AG10803 (cell line): ENCODE measurements at places on chromosomes 12 and 14.

- DNase-seq = no peak
Measured at GRCh38 chr14:94462219-94462551, 9.6 kb upstream of the SERPINA11 start.

GRCh38 chr12:104275689-104276088 lies 27.9 kb upstream of the EID3 start:
- DNase-seq = no peak

- DNase-seq = no peak
Measured at GRCh38 chr14:58238252-58239243, 6.1 kb upstream of the PSMA3 start.

- DNase-seq = peak; percentile 23
Measured at GRCh38 chr12:78555802-78556201, 308.8 kb upstream of the SYT1 start.

DNA sequence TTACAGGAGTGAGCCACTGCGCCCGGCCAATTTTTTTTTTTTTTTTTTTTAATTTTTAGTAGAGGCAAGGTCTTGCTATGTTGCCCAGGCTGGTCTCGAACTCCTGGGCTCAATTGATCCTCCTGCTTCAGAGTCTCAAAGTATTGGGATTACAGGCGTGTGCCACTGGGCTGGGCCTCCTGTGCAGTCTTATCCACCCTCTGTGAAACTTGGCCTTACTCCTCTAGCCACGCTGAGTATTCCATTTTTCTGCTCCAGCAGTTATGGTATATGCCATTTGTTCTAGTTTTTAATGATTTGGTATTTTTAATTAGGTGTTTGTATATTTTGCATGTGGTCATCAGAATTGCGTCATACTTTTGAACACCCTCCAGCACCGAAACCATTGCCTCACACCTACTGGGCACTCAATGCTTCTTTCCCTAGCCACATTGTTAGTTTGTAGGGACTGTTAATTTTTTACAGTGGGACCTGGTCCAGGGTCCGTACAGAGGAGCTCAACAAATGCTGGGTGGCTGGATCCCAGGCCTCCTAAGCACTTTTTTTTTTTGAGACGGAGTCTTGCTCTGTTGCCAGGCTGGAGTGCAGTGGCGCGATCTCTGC lies 11.4 kb downstream of the RIOX1 start:
- DNase-seq = peak; percentile 25

DNA sequence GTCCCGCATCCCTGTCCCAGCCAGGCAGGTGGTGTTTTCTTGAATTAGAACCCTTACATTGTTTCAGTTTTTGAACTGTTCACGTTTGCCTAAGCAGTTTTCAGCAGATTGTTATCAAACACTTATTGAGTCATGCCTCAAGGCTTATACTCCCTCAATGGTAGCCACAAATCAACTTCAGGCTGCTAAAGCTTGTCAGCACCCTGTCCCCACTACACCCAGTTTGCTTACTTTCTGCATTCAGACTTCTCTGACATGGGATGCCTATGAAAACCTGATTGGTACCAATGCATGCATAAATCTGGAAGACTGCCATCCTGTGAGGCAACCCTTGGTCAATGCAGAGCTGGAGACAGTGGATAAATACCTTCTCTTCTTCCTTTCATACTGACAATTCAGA lies 225.4 kb downstream of the BTG1 start:
- DNase-seq = peak; percentile 53

- no peak for DNase-seq
Measured at GRCh38 chr12:52323416-52324152, 2.4 kb upstream of the KRT83 start.

DNA sequence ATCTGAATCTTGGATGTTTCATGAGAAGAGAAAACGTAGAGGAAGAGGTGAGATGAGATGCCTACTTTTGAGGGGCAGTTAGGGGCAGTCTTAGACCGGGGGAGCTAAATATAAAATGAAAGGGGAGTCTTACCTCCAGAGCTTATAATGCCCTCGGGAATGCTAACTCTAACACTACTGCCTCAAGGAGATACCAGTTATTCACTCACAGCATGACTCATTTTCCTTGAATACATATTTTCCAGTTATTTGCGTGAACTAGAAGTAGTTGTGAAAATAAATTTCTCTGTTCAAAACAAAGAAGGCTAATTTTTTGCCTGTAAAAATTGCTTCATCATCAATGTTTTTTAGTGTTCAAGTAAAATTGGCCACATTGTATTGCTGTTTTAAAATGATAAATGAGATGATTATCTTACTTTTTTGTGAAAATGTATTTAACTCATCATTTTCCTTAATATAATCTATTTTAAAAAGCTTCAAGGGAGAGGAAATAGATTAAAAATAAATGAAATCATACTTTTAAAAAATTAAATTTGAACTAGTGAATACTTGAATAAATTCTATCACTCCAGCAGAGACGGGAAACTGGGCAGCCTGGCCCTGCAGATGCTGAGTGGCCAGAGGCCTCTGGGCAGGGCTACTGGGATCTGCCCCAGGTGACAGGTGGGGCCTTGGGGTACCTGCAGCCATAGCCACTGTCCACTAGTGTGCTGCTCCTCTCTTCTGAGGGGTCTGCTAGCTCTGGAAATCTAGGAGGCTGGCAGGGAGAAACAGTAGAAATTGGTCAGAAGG lies 339.3 kb downstream of the EGLN3 start:
- DNase-seq = peak; percentile 24

GRCh38 chr12:5908251-5908650 lies 36.8 kb downstream of the ANO2 start:
- no peak for DNase-seq

GRCh38 chr14:75406856-75407255 lies 21.0 kb upstream of the JDP2 start:
- no peak for DNase-seq

DNA sequence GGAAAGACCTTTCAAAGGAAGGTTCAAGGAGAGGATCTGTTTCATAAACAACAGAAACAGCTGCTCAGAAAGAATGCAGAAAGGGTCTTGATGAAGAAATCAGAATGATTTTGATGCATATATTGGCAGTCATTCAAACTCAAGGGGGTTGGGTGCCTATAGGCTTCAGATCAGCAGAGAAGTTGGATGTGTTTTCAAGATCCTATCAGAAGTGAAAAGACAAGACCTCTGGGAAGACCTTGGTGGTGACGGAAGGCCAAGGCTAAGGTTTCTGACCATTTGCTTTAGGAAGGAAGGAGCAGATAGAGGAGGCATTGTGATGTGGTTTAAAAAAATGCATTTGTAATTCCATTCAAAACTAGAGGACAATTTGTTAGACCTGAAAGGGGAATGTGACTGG lies 15.2 kb upstream of the PTPRB start:
- DNase-seq = no peak

GRCh38 chr12:122190842-122191668 lies 8.1 kb downstream of the LRRC43 start:
- peak; percentile 40 for DNase-seq

- no peak for DNase-seq
Measured at GRCh38 chr14:64409126-64409920, 21.2 kb downstream of the MTHFD1 start.

DNA sequence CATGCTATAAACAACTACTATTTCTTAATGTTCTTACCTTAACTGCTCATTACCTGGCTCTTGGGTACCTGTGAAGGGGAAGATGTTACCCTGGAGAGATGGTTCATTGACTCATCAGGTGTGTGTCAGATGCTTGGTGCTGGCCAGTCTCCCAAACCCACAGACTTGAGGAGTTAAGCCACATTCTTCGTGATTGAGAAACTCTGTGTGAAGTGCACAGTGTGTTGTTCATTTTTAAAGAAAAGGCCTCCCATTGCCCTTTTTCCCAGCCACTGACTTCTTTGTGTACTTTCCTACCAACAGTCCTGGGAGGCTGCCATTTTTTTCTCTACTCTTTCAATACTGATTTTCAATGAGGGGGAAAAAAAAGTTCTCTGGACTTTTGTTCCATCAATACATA lies 3.2 kb downstream of the MGST1 start:
- DNase-seq = peak; percentile 96

- DNase-seq = no peak
Measured at GRCh38 chr12:26948309-26948708, 10.0 kb downstream of the FGFR1OP2 start.

DNA sequence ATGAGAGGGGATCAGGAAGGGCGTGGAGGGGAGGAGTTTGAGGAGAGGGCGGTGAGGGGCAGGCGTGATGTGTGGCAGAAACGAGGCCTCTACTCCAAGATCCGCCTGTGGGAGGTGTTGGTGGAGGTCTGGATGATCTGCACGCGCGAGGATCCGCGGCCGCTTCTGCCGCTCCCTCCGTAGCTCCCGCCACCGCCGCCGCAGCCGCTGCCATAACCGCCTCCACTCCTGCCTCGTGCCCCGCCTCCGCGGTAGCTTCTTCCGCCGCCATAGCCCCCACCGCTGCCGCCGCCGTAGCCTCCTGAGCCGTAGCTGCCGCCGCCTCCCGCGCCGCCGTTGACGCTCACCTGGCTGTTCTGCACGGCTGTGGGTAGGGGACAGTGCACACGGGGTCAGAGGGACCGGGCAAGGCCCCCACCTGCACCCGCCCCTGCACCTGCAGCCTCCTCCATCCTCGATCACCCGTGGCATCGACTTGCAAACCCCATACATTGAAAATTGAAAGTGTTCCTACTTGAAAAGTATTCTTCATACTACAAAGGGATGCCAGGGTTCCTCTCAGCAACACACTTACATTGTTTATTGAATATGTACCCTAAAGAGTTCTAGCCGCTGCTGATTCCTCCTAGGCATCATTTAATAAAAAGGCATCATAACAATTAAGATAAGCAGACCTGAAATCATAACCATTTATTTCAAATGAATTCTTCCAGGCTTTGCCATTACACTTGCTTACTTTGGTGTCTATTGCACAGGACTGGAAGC lies 11.1 kb upstream of the KRT1 start:
- DNase-seq = no peak

DNA sequence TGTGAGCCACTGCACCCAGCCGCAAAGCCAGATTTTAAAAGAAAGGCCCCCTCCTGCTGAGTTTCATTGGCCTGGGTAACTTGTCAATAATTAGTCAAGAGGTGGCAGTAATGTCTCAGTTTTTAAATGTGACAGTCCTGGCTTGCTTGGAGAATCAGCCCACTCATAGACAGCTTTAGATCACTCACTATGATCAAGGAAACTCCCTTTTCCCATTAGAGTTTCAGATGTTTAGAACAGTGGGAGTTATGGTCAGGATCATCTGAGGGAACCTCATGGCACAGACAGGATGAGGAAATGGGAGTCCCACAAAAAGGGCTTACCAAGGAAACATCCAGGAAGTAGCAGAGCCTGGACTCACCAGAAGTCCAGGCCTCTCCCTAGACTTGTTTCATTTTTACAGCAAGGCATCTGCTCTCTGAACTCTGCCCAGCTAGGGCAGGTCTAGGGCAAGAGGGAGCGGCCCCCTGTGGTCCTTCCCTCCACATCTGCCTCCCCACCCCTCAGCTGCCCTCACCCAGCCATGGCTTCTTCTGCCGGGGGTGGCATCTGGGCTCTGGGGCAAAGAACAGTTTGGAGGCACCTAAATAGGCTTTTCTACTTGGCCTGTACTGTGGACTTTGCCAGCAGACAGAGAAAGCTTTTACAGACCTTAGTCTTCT lies 11.2 kb downstream of the BCL2L14 start:
- DNase-seq = peak; percentile 58

DNA sequence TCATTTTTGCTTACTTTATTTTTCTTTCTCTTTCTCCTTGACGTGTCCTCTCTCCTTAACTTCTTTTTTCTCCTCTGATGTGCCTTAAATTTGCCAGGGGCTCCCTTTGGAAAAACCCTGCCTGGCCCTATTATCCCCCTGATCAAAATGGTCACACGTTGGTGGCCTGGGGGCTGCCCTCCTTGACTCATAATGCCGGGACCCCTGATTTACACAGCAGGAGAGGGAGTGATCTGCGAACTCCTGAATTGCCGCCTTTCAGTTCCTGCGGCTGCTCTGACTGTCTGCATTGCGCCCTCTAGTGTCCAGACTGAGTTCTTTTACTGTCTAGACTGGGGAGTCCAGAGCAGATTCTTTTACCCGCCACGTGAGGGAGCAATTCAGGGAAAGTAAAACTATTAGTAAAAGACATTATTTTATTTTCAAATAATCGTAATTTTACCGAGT lies 44.8 kb upstream of the GZMB start:
- peak; percentile 88 for DNase-seq

DNA sequence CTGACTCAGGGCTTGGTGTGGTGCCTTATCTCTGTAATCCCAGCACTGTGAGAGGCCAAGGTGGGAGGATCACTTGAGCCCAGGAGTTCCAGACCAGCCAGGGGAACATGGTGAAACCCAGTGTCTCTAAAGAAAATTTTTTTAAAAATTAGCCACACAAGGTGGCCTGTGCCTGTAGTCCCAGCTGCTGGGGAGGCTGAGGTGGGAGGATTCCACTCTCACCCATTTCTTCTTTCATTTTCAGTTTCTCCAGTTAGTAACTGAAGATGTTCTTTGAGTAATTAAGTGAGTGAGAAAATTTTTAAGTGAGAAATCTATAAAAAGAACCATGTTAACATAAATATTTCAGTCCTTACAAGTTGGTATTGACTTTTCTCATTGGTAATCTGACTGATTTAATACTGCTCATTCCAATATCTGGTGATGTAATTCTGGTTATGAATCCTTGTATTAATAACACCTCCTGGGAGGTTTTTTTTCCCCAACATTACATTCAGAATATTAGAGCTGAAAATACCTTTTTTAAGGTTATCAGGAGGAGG lies 6.1 kb downstream of the METTL3 start:
- no peak for DNase-seq

GRCh38 chr14:95811813-95812212 lies 64.8 kb upstream of the TUNAR start:
- no peak for DNase-seq

GRCh38 chr12:32201096-32201495 lies 94.4 kb downstream of the BICD1 start:
- DNase-seq = no peak

- no peak for DNase-seq
Measured at GRCh38 chr12:124559182-124560017, 8.0 kb downstream of the NCOR2 start.

DNA sequence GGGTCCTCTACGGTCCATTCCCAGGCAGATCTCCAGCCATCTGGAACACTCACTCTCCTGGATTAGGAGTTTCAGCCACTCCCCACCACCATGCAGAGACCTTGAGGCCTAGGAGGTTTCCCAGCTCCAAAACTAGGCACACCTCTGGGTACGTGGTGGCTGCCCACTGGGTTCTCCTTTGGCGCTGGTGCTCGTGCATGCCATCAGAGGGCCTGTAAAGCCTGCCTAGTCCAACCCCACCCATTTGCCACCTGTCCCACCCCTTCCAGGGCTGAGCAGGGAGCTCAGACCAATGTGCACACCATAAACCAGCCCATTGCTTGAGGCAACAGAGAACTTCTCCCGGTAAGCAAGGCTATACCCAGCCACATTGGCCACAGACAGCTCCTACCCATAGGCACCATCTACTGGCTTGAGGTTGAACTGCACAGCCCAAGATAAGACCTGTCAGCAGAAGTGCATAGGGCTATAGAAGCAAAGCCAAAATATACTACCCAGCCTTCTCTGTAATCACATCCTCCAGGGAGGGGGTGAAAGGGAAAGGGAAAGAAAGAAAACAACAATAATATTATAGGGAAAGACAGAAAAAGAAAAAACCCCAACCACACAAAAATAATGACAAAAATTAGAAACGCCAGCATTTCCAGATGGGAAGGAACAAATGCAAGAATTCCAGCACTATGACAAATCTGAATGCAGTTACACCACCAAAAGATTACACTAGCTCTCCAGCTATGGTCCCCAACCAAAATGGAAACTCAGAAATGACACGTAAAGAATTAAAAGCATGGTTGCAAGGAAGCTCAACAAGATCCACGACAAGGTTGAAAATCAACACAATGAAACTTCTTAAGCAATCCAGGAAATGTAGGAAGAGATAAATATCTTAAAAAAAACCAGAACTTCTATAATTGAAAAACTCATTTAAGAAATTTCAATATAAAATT lies 111.9 kb upstream of the CCDC175 start:
- peak; percentile 57 for DNase-seq

- DNase-seq = no peak
Measured at GRCh38 chr12:31321897-31322228, 4.1 kb downstream of the SINHCAF start.
